ENCODE measurements at places on chromosomes 13 and 19.

DNA sequence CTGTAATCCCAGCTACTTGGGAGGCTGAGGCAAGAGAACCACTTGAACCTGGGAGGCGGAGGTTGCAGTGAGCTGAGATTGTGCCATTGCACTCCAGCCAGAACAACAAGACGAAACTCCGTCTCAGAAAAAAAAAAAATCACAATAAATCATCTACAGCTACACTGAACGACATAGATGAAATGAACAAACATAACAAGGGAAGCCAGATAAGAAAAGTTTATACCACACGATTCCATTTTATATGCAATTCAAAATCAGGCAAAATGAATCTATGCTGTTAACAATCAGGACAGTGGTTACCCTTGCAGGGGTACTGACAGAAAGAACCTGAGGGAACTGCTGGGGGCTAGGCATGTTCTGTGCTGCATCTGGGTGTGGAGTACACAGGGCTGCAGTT is 5.7 kb downstream of the XRCC1 start:
- DNase-seq = no peak

DNA sequence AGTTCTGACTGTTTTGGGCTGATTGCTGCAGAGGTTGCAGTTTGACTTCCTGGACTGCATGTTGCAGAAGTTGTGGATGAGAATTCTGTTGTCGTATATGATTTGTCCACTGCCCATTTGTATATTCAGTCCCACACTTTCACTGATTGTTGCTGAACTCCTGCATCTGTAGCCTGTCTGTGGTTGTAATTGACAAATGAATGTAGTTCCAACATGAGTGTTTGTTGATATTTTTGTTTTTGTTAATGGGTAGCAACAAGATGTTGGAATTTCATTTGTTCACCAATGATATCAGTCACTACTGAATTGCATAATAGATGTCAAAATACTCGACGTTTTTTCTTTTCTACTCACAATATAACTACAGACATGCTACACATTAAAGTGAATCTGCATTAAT is 533.9 kb downstream of the DCT start:
- no peak for DNase-seq

DNA sequence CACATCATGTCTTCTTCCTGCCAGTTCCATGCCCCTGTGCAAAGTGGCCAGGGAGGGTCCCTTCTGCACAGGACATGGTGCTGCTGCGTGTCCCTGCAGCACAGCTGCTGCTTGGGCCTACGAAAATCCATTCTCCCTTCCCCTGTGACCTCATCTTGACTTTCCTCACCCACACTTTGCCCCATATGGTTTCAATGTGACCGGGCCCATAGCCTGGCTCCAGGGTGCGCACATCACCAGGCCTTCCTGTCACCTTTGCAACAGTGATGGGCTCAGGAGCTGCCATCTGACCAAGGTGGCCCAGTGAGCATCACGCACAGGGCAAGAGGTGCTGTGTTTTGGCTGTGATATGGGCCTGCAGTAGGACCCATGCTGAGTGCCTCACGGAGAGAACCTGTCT is 10.8 kb downstream of the PPP1R12C start:
- no peak for DNase-seq

- no peak for DNase-seq
Measured at GRCh38 chr13:58594747-58595600, 963.4 kb downstream of the PCDH17 start.

DNA sequence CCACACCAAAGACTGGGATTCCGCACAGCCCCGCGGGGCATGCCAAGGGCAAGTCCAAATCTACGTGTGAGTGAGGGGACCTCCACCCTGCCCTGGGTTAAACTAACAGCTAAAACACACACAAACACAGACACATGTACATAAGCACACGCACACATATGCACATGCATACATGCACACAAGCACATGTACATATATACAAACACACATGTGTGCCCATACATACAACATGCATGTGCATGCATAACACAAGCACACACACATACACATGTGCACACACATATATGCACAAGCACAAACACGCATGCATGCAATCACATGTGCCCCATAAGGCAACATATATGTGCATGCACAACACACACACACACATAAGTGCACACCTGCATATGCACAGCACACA is 136.7 kb downstream of the SOX1 start:
- no peak for DNase-seq

- no peak for DNase-seq
Measured at GRCh38 chr13:105502193-105502592, 1033.3 kb downstream of the EFNB2 start.

DNA sequence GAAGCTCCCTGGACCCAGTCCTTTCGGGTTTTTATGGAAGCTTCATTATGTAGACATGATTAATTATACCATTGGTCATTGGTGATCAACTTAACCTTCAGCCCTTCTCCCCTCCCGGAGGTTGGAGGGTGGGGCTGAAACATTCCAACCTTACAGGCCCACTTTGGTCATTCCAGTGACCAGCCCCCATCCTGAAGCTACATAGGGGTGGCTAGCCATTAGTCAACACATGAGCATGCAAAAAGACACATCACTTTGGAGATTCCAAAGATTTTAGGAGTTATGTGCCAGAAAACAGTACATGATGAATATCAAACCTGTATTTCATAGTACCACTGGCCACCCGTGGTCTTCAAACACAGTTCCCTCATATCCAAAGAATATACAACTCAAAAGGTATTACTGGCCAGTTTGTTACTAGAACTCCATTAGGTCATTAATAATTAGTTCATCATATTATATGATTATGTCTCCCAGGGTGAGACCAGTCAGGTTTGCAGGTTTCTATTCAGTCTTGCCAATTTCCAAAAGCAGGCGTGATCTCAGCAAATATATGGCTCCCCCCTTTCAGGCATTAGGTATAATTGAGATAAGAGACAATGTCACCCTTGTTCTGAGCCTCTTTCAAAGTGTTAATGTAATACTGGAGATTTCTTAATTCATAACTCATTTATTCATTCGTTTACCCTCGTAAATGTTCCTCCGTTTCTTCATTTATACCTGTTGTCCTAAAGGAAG is 11.1 kb downstream of the PPP5C start:
- DNase-seq = no peak
